NCI-H2171 (cell line): ENCODE measurements at places on chromosomes 5 and 9.

GRCh38 chr9:96025995-96026602, 150.6 kb downstream of the ERCC6L2 start:
- no peak for DNase-seq

DNA sequence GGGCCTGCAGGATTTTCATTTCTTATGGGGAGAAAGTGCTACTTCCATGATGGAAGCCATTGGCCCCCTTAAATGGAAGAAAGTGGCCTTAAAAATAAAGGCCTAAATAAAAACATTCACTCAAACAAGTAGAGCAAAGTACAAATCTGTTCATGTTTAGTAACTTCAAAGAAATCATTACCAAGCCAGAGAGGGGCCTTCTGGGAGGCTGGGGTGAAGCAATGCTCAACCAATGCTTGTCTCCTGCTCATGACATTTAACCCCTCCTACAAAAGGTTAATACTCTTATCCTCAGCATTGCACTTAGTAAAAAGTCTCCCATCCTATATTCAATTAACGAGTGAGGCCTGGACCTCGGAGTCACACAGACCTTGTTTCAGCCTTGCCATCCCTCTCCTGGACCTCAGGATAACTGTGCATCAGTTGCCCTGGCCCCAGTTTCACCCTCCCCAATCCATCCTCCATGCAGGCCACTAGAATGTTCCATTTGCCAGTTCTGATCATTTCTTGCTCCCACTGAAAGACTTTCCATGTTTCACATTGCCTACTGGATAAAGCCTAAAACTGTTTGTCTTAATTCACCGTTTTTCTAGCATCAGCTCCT, 36.9 kb upstream of the ALDH1B1 start:
- DNase-seq = no peak

DNA sequence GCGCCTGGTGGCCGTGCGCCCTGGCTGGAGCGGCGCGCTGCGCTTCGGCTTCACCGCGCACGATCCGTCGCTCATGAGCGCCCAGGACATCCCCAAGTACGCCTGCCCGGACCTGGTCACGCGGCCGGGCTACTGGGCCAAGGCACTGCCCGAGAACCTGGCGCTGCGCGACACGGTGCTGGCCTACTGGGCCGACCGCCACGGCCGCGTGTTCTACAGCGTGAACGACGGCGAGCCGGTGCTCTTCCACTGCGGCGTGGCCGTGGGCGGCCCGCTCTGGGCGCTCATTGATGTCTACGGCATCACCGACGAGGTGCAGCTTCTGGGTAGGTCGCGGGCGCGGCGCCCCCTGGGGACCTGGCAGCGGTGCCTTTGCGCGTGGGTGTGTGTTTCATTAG, 28.9 kb downstream of the NEURL1B start:
- DNase-seq = no peak

GRCh38 chr5:171306166-171306565, 2.9 kb upstream of the TLX3 start:
- DNase-seq = no peak

GRCh38 chr9:129150672-129151211, 27.3 kb downstream of the IER5L start:
- no peak for DNase-seq

GRCh38 chr9:112361601-112362000, 18.3 kb upstream of the HSDL2 start:
- DNase-seq = peak; percentile 28

DNA sequence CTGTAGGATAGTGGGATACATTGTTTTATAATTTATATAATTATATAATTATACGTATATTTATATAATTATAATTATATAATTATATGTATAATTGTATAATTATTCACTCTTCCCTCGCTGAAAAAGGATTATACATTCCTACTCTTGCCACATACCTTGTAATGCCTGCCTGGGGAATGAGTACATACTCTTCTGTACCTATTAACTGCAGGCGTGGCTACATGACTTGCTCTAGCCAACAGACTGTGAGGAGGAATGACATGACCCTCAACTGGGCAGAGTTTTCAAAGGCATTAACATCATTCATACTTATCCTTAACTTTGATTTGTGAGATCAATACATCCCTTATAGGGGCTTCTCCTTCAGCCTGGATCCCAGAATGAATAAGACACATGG, 19.1 kb downstream of the ERMP1 start:
- DNase-seq = no peak

- no peak for DNase-seq
Observed at GRCh38 chr9:100445161-100445902, 18.4 kb downstream of the MSANTD3 start.

DNA sequence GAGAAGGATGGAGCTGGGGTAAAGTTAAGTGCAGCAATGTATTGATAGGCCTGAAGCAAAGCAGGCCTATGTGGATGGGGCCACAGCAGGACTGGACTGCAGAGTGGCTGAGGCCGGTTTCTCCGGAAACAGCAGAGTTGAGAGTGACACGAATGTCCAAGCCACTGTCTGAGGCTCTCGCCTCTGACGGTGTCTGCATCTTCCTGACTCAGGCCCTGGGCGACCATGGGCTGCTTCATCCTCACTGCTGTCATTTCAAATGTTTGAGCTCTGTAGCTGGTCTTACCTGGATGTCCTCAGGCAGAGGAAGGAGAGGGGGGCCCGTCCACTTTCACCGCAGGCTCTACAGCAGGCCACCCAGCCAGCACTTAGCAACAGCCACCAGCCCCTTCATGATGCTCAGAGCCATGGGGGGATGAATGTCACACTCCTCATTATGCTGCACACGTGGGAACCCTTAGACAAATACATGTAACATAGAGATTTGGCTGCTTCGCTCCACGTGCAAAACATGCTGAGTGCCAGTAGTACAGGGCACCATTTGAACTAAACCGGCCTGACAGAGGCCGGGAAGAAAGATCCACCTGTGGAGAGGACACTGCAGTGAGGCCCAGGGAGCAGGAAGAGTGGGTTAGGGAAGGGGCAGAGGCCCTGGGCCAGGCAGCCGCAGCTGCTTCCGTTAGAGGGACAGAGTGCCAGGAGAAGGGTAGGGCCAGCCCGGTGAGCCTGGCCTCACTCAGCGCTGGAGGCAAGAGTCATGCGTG, 31.7 kb upstream of the NXNL2 start:
- DNase-seq = no peak

GRCh38 chr5:151471276-151471675, 23.9 kb downstream of the SLC36A1 start:
- DNase-seq = no peak

GRCh38 chr5:75052192-75053053, at the start of gene GCNT4:
Gene GCNT4, minus strand, starts transcription at chr5:75052558. Its CDS starts 22,521 bp downstream, at chr5:75030037.
- no peak for DNase-seq

- no peak for DNase-seq
Observed at GRCh38 chr9:130610862-130611707, 31.7 kb downstream of the FUBP3 start.

GRCh38 chr9:75814667-75815066, 75.8 kb upstream of the PCSK5 start:
- no peak for DNase-seq

DNA sequence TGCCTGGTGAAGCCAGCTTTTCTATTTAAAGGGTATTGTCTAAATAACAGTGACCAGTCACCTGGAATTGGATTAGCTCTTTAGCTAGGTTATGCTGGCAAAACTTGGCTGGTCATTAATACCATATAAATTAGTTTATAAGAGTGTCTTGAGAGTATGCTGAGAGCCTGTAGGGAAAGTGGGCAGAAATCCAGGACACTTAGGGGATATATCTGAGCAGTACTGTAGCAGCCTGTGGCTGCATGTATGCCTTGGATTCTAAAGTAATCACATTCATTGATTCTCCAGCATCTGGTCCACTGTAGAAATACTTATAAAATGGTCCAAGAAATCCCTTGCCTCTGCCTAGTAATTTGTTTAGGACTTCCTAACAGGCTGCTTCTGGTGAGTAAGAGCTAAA, 288.9 kb upstream of the DMAC1 start:
- DNase-seq = no peak

DNA sequence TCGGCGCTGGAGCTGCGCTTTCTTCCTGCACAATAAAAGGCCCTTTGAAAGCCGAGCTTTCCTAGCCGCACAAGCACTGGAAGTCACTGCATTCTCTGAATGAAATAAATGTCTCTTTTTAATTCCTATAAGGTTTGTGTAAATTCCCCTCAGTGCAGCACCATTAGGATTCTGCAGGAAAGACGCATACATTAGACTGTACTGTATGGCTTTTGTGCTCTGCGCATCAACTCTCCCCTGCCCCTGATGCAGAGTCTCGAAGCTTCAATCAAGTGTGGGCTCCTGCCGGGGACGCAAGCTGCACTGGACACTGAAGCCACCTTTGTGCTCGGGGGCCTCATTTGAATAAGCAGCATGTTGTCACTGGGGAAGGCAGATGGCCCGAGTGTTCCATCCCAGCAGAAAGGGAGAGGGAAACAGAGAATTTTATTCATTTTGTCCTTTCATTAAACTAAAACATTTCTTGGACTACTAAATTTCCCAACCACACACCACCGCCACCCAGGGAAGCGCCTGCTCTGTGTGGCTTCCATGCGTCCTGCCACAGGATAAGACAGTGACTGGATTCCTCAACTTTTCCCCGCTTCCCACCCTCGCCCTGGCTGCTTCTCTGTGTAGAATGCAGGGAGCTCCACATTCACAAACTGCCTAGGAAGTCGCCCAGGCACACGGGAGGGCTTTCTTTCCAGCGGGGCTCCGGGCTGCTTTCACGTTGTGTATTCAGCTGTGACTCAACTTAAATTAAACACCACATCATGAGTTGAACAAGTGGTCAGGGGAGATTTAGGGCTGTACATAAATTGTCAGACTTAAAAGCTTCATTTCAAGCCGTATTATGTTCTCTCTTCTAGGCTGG, 635.4 kb downstream of the IRX1 start:
- DNase-seq = no peak

GRCh38 chr9:81656004-81656403, 33.3 kb downstream of the TLE1 start:
- DNase-seq = no peak

DNA sequence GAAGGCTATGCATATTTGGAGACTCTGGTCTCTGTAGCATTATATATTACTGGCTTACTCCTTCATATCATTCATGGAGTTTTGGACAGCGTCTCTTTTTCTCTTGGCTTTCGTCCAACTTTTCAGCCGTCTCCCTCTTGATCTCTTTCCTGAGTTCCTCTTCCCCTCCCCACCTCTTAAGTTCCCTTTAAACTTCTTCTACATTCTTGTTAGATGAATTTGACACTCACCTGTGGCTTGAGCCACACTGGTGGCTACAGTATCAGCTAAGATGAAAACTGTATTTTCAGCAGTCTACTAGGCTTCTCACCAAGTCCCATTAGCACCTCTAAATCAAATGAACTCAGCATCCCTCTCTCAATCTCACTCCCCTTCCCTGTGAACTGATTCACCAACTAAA, 128.1 kb downstream of the STARD4 start:
- no peak for DNase-seq

GRCh38 chr9:92716557-92716956, 46.6 kb upstream of the IPPK start:
- peak; percentile 25 for DNase-seq

DNA sequence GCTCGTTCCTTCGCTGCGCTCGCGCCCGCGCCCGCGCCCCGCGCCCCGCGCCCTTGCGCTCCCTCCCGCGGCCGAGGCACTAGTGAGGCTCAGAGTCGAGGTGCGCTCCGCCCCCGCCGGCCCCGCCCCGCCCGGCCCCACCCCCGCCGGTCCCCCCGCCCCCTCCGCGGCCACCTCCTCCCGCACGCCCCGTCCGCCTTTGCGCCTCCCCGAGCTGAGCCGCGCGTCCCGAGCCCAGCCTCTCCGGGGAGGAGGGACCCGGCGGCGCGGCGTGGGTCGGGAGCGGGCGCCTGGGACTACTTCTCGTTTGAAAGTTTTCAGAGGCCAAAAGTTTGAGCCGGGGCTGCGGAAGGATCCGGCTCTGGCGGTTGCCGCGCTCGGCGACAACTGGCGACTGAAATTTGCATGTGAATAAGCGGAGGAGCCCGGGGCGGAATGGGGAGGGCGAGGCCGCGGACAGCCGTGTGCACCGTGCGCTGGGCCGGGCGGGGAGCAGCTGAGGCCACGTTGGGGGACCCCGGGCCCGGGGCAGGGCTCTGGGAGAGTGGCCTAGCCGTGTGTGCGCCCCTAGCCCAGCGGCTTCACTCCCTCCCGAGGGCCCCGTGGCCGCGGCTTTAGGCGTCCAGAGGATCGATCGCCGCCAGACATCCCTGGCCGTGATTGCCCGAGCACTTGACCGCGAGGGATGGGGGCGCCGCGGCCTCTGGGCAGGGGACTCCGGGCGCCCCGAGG, at the start of gene NOTCH1:
Gene NOTCH1, minus strand, starts transcription at position 84 of the 732 bp plus-strand sequence. CDS start 262 bp downstream, outside the sequence.
- DNase-seq = peak; percentile 91

- DNase-seq = peak; percentile 7
Observed at GRCh38 chr5:111229871-111230810, 6.0 kb downstream of the CAMK4 start.
